ENCODE measurements at places on chromosomes 3 and 15.

DNA sequence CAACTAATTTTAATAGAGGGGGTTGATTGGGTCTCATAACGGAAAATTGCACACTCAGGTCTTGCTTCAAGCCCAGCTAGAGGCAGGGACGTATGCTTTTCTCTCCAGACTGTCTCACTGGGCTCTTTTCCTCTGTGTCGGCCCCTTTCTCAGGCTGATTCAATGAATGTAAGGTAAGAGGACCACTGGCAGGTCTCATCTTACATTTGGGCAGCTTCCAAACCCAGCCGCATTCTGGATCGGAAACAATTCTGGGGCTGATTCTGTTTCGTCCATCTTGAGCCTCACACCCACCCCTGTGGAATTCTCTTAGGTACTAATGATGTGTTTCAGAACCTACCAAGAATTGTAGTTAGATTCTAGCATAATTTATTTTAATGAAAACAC is 40.7 kb downstream of the TMEM212 start:
- DNase-seq = no peak

DNA sequence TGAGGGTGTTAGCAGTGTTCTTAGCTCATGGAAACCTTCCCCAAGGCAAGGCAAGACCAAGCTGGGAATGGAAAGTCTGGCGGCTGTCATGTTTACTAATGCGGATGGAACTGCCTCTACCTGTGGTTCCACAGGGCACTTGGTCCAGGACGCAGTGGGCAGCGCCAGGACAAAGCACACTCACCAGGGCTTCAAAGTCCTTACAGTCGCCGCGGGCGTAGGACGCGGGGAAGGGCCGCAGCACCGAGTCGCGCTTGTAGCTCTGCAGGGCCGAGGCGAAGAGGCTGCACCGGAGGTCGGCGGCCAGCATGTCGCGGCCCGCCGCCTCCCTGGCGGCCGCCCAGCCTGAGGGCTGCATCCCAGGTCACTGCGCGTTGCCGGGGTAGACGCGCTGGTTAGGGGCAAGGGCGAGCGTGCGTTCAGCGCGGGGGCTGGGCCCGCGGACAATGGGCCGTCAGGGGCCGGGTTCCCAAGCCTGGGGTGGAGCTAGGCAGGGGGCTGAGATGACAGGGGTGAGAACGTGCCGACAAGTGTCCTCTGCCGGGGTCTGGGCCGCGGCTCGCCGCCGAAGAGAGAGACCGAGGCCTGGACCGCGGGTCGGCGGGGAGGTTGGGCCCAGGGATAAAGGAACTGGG is 497 bp downstream of the PARP16 start:
- DNase-seq = no peak

- no peak for DNase-seq
Measured at GRCh38 chr3:118485693-118486092, 549.0 kb downstream of the IGSF11 start.

DNA sequence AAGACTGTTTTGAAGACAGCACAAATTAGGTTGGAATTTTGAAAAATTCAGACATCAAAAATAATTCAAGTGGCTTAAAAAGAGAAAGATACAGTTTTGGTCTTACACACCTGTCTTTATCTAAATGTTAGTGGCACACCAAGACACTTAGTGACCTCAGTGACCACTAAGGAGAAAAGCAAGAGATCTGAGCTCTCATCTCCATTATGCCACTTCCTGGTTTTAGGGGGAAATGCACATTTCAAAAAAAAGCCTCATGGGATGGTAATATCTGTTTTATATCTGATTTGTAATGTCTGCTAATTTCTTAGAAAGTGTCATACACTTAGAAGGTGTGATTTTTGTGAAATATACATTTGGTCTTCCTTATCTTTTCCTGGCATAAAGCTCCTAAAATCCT is 16.4 kb downstream of the IL12A start:
- DNase-seq = no peak

DNA sequence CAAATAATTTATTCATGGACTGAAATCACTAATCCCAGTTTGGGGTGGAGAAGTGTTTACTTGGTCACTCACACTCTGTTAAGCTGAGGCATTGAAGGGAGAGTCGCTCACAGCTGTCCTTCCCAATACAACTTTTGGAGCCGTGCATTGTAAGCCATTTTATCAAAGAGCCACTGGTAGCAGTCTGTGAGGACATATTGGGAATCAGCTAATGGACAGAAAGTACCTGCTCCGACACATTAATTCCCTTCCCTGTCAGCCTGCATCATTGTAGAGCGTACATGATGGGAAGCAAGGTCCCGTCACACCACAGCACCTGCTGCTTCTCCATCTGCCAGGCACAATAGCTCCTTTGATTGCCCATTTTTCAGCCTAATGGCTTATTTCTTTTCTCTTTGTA is 643.2 kb downstream of the SQOR start:
- peak; percentile 85 for DNase-seq

DNA sequence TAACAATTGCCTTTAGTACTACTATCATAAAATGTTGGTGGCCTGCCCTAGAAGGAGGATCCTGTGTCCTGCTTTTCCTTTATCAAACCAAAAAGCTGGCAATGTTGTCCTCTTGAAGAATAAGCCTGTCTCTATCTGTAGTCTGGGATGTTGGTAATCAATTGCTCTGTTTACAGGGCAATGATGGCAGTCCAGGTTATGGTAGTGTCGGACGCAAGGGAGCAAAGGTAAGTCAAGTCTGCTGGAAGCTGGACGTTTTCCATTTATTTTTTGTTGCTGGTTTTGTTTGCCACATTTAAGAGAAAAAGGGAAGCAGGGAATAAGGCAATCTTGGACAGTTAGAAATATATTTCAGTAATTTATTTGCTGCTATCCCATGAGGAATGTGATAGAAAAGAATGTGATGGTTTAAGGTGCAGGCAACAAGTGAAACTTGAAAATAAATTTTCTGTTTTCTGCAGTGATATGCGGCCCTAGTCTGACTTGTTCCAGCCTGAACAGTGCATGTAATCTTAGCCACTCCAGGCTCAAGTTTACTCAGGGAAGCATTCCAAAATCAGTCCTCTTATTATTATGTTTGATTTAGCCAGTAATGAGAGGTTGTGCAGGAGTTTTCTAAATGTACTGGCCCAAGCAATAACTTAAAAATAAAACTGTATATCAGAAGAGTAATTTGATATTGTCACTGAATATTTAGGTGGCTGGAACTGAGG is 110.3 kb downstream of the COL6A6 start:
- no peak for DNase-seq

DNA sequence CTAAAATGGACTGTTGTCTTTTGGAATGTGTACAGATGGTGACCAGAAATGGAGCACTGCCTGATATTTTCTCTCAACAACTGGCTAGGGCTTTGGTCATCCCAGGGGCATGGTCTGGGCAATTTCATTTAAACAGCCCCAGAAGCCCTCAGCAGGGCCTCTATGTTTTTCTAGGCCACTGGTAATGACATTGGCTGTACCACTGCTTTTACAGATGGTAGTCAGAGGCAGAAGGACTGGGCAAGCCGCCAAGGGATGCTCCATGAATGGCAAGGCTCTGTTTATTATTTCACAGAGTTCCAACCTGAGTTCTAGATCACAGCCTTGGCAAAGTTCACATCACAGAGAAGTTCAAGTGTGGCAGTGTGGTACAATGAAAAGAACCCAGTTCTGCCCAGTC is 37.0 kb upstream of the LMCD1 start:
- DNase-seq = no peak

GRCh38 chr3:58679446-58679845 is 12.9 kb upstream of the FAM3D start:
- DNase-seq = no peak

GRCh38 chr3:133117342-133117741 is 79.2 kb downstream of the TMEM108 start:
- no peak for DNase-seq

DNA sequence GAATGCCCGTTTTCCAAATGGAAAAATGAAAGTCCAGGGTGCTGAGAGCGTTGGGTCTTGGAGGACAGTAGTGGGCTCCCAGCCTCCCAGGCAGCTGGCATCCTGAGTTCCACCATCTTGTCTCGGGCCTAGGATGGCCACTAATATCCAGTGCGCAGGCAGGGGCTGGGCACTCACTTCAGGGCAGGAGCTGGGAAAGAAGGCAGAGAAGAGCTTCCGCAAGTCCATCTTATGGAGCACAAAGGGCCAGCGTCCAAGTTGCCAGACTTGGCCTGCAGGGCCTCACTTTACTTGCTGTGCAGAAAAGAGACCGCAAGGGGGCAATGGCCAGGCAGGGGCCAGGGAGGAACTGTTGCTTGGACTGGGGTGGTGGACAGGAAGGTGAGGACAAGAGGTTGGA is 46.1 kb downstream of the IQSEC1 start:
- DNase-seq = no peak

DNA sequence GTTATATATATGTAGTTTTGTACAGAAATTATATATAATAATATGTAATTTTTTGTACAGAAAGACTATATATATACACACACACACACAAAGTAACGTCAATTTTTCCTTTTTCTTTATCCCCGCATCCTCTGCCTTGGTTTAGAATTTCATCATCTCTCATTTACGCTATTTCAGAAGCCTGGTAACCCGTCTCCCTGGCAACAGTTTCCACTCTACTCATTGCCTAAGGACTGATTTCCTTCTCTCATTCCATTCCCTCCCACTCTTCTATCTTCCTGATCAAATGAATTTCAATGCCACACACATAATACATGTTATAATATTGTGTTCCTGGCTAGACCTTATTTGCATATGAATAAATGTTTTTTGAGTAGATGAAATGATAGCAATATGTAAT is 47.8 kb upstream of the NDN start:
- DNase-seq = no peak

GRCh38 chr15:67319961-67320360 is 65.4 kb downstream of the IQCH start:
- no peak for DNase-seq

DNA sequence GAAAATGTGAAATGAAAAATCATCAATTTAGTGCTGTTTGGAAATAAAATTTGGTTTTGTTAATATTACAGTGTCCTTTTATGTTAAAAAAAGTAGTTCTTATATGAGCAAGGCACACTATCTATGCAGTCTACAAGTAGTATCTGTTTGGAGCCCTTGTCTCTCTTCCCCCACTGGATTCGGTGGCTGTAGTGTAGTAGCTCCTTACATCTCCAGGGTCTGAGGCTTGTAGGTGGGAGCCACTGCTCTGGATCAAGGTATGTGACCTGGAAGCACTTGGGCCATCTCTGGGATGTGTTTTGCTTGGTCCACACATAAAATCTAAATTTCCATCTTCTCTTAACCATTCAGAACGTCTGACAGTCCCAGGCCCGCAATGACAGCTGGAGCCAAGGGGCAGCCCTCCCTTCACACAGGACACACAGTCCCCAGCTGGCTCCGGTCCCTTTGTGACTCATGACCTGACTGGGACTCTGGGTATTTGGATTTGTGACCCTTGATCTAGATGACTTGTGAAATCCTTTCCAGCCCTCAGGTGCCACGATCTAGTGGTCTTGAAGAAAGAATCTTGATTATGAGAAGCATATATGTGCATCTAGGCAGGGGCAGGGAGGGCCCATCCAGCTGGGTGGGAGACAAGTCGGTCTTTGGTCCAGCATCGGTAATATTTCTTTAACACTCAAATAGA is 80.0 kb downstream of the USP13 start:
- no peak for DNase-seq

GRCh38 chr3:171028025-171028778 is 1.7 kb upstream of the SLC2A2 start:
- DNase-seq = peak; percentile 38

DNA sequence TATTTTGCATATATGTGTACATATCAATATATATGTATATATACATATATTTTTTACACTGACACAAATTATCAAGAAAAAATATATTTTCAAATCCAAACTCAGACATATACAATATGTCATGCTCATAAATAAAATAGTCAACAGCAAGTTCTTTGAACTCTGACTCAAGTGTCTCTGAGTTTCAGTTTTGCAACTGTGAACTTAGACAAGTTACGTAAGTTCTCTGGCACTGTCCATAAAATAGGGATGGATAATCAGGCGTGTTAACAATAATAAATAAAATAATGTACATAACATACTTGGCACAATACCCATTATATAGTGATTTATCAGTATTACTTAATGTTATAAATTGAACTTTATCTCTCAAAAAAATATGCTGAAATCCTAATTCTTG is 12.1 kb upstream of the XRN1 start:
- DNase-seq = no peak

GRCh38 chr3:36214460-36214859 is 165.8 kb upstream of the STAC start:
- DNase-seq = no peak

DNA sequence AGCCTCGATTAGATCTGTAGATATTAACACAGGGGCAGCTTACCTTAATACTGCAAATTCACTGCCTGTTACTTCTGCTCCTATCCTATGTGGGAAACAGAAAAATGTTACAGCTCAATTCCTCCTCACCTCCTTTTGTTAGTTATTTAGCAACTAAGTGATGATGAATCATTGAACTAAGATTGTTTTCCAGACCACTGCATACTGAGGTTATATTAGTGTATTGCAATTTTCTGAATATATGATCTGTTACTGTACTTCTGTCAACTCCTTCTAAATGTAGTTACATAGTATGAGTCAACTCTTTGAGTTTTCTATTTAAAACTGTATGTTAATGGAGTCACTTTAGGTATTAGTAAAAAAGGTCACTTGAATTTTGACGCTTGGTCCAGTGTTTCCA is 331.5 kb upstream of the SLCO3A1 start:
- DNase-seq = no peak

DNA sequence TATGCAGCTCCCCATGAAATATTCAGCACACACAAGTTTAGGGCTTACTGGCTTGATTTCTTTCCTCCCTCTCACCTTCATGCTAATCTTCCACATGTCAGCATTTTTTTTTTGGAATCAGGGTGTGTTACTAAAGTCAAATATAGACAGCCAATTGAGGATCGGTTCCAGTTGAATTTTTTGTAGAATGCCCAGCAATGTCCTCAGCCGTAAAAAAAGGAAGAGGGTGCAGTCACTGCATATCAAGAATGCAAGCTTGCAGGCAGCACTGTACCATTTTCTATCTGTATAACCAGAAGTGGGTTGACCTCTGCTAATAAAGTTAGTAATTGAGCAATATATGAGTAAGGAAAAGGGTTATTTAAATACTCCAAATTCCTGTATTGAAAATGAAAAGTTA is 51.4 kb upstream of the CHMP2B start:
- DNase-seq = no peak

DNA sequence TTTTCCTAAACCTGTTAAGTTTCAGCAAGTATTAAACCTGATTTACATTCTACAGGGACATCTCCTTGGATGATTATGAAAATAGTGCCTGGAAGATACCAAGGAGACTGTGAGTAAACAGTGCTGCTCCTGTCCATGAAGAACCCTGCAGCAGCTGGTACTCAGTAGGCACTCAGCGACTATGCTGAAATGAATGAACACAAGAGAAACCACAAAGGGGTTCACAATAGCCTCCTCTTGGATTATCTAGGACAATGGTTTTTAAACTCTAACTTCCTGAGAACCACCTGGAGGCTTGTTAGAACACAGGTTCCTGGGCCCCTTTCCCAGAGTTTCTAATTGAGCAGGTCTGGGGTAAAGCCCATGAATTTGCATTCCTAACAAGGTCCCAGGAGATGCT is 488.4 kb upstream of the UBE2E2 start:
- no peak for DNase-seq

All from DMS 273 treated with DMSO at 0.1 percent for 48 hours (cell line).